ENCODE measurements at places on chromosomes 3 and 15.

GRCh38 chr15:49212897-49213296 lies 42.9 kb downstream of the GALK2 start:
- DNase-seq: no peak

- no peak for DNase-seq
Measured at GRCh38 chr15:78363381-78363734, 23.2 kb downstream of the CRABP1 start.

GRCh38 chr3:13281507-13282357 lies 138.4 kb downstream of the NUP210 start:
- peak; percentile 32 for DNase-seq

DNA sequence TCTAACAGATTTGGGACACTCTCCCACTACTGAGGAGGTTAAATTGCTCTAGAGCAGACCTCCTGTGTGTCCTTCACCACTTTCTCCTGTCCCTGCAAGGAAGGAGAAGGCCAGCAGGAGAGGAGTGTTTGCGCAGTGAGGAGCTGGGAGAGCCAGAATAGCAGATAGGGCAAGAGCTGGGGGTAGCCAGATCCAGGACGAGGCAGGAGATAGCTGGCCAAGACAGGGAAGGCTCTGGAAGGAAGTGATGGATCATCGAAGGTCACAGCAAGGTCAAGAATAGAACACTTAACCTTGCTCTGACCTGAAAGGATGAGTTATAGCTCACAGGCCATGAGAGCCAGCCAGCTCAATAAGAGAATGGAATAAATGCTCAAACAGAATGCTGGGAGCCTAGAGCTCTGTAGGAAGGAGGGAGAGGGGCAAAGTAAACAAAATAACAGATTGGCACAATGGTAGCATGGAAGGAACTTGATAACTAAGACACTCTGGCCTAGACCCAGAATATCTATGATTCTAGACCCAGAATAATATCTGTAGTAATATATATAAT lies 37.5 kb upstream of the FSIP1 start:
- no peak for DNase-seq

- DNase-seq: no peak
Measured at GRCh38 chr3:58065700-58066167, 57.5 kb downstream of the FLNB start.

DNA sequence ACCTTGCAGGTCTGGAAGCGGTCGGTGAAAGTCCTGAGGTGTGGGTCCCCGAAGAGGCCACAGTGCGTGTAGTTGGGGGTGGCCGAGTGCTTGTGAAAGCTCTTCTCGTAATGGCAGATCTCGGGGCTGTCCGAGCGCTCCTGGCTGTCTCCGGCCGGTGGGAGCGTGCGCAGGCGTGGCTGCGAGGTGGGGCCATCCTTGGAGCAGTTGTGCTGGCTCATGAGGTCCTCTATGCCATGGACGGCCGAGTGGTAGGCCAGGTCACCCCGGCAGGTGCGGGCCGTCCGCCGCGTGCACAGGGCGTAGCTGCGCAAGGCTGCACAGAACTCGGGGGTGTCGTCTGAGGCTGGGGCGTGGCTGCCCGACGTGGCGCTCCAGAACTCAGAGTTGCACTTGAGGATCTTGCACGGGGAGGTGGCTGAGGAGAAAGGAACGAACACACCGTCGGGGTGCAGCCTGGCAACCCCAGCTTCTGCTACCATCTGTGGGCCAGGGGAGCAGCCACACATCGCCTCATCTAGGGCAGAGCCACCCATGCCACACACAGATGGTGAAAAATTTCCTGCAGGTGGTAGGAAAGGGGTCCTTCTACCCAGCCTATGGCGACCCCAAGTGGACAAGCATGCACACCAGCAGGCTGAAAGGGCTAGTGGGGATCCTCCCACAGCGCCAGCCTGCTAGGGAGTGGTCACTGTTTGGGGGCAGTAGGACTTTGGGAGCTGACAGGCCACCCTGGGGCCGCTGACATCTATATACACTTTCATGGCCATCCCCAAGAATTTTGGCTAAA lies 36.7 kb downstream of the RGMA start:
- DNase-seq: no peak

GRCh38 chr3:15403495-15403894 lies 23.8 kb downstream of the METTL6 start:
- DNase-seq: no peak

- DNase-seq: no peak
Measured at GRCh38 chr3:197613199-197613598, 57.4 kb upstream of the BDH1 start.

- no peak for DNase-seq
Measured at GRCh38 chr3:8491271-8492144, 10.1 kb upstream of the LMCD1 start.

DNA sequence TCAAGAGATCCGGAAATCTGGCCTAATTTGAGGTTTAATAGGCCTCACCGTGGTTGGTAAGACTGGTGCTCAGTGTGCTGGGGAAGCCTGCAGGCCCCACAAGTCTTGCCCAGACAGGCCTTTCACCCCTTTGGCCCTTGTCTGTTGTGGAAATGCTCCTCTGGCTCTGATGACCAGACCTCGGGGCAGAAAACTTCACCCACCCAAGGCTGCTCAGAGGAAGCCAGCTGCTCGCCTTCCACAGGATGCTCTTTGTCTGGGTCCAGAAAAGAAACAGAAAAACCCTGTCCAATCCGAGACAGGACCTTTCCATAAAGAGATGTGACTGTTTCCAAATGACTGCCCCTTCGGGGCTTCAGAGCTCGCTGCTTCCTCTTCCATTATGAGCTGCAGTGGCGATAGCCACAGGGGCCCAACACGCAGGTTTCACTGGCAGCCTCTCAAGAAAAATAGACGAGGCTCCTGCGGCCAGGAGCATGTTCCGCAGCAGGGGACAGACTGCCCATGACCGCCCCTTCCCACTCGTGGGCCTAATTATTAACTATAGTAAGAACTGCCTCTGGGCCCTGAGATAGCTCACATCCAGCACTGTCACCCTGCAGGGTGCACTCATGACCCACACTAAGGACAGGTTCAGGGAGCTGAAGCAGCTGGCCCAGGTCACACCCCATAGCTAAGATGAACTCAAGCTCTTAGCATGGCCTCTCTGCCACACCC lies 6.8 kb upstream of the SNX22 start:
- no peak for DNase-seq

DNA sequence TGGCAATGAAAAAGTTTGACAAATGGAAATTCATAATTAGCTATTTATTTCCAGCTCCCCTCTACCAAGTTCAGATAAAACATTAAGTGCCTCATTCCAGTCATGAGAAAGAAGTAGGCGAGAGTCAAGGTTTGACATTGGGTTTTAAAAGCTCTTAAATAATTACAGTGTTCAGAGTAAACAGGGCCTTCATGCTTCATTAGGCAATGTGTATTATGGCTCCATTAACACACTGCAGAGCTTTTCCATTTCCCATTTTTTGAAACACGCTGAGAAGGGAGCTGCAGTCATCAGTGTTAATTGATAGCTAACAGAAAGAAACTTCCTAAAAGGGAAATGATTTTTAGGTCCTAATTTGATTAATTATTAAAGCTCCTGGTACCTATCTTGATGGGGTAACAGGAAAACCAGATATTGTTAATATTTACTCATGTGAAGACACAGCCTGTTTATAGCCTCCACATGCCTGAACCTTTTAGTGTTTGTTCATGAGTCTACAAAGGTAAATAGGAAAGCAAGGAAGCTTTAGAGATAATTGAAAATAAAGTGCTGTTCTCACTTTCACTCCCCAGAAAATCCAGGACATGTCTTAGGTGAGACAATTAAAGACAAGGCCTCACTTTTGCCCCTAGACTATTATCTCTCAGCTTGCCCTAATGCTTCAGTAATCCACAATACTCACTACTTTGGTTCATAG lies 28.7 kb downstream of the SST start:
- DNase-seq: no peak

DNA sequence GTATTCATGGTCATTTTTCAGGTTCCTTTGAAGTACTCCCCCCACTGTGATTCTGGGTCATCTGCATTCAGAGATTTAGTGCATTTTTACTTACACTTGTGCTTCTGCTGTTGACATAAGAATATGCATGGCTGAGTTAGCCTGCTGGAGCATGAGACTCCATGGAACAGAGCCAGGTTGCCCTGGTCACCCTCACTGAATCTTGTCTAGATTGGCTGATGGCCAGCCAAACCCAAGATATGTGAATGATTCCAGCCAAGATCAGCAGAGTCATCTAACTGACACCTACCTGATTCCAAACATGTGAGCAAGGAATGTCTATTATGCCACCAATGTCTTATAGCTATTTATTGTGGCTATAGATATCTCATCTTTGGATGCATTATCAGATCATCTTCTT lies 25.1 kb downstream of the DTWD1 start:
- DNase-seq: no peak

DNA sequence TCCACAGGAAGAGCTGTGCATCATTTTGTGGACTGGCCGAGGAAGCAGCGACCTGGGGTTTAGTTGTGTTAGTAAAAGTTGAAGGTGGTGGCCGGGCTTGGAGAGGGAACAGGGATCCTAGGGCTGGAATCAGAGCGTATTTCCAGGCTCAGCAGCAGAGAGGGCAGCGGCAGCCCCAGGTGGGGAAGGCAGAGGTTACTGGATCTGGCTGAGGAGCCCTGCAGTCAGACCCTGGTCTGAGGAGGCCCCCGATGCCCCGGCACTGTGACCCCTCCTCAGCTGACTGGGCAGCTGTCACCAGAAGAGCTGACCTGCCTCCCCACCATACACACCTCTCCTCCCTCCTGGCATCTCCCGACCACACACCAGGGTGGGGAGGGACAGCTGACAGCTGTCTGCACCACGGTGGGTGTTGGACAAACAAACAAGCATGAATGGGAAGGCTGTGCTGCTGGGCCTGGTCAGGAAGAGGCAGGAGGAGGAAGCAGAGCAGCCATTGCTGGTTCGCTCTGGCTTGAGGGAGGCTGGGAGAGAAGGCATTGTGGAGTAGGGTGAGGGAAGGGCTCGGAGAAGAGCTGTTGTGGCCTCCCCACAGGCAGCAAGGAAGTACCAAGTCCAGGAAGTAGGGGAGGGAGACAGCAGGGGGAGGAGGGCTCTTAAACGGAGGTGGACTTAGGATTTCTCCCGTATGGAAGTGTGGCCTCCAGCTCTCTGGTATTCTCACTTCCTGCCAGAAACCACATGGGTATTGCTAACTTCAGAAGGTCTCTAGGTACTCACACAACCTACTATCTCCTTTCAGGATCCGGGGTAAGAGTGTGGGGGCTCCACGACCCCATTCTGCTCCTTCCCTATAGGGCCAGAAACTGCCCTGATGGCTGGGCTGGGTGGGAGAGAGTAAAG lies 49.5 kb upstream of the HACD2 start:
- no peak for DNase-seq

GRCh38 chr3:107561980-107562379 lies 39.2 kb downstream of the BBX start:
- DNase-seq: no peak

GRCh38 chr15:41746802-41747201 lies 27.5 kb upstream of the MAPKBP1 start:
- DNase-seq: no peak

GRCh38 chr3:53164911-53165310 lies 3.9 kb downstream of the PRKCD start:
- DNase-seq: no peak

DNA sequence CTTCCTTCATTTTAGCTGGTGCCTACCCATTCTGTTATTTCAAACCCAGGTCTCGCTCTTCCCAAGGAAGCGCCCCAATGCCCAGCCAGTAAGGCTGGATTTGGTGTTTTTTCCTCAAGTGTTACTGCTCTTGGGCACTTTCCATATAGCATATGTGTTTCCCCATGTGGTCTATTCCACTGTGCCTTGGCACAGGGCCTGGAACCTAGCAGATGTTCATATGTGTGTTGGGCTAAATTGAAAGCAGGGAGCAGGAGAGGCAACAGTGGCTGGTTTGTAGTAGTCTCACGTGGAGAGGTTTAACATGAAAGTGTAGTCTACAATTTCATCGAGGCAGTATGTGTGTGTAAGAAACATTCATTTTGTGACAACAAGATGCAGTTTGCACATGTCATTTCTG lies 48.2 kb upstream of the TEX264 start:
- no peak for DNase-seq

- DNase-seq: no peak
Measured at GRCh38 chr3:149716984-149717383, 35.3 kb downstream of the COMMD2 start.

DNA sequence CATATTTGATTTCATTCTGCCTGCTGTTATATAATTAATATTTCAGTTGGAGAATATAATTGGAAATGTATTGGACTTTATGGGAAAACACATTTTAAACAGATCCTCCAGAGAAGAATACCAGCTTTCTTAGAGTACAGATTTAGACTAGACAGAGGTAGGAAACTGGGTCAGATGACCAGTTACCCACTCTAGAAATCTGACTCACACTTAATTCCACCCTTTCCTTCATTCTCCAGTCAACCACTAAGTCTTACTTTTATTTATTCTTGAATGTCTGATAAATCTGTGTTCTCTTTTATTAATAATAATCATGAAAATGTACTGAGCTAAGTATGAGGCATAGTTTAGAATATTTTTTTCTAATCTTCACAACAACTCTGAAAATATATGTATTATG lies 110.7 kb downstream of the LRRC49 start:
- no peak for DNase-seq

DNA sequence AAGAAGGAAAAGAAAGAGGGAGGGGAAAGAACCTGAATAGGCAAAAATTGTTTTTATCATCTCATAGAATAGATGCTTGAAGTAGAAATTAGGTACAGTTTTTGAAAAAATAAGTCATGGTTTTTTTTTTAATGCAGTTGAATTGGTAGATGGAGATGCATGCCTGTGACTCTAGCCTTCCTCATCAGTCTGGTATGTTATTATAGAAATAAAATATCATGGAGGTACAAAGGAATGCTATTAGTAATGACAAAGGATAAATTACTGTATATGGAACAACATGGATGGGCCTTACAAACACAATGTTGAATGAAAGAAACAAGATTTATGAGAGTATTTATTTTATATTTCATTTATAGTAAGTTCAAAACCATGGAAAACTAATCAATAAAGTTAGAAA lies 162.4 kb upstream of the GALNT15 start:
- DNase-seq: no peak

DNA sequence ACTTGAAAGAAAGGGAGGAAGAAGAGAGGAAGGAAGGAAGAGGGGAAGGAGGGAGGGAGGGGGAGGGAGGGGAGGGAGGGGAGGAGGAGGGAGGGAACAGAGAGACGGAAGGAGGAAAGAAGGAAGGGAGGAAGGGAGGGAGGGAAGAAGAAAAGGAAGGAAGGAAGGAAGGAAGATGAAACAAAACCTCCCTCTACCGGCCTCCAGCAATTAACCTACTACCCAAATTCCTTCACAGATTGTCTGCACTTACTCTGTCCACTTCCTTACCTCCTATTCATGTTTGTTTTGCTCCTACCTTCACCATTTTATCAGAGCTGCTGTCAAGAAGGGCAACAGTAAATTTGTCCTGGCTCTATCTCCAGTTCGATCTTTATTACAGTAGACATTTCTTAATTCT lies 44.6 kb upstream of the BCL6 start:
- no peak for DNase-seq

- no peak for DNase-seq
Measured at GRCh38 chr3:20326541-20326940, 140.5 kb upstream of the SGO1 start.
